ENCODE measurements at places on chromosomes 2 and 18. TPM values are rescaled to one million over a fixed set of nuclear protein-coding genes. Genes with fewer than 3 reads are reported as not detected.

DNA sequence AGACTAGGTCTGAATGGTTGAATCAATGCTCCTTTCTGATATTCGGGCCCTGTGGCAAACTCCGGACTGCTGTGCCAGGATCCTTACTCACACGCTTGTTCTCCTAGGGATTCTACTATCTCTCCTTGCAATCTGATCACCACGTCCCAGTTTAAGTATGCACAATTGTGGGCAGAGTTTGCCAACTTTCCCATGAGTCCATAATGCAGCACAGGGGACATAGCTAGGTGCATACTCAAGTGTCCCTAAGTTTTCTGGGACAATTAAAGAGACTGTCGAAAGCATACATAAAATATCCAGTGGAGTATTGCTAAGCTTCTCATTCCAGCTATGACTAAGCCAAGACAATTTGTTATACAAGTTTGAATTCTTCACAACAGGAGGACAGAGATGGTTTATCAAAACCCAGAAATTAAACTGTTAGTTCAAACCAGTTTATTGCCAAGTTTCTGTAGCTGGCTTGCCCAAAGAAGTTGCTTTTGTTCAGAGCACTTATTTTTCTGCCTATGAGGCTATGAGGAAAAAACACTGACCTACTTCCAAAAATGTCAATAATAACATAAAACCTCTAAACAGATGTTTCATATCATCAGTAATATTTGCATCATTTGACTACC, 136.1 kb downstream of the EXOC6B start:
- DNase-seq, result no peak

GRCh38 chr2:237563816-237564215, 2.6 kb upstream of the PRLH start:
- DNase-seq, result peak; percentile 25

GRCh38 chr2:23809150-23809549, 117.8 kb downstream of the ATAD2B start:
- no peak for DNase-seq

The GKN1 gene
- total RNA-seq, result not detected

DNA sequence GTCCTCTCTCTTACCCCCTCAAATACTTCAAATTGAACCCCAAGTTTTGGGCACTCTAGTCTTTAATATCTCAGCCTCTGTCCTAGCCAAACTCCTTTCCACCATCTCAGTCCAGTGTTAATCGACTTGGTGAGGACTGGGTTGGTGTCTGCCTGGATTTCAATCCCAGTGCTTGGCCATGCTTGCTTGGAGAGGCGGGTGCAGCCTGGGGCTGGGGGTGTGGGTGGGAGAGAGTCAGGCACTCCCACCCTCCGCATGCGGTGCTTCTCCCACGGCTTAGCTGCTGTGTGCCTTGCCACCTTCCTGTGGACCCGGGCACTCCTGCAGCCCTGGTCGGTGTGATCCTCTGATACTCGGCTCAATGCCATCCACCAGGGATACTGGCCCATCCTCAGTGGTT, 220.8 kb upstream of the HDAC4 start:
- DNase-seq, result no peak

Measured in Caco-2 (cell line).